Activated T-helper 17 cell treated with anti-CD3 and anti-CD28 coated beads, Interleukin-2, amount 50 U/mL, for 72 hours (primary cell): ENCODE measurements at places on chromosomes 5 and 9. TPM values are rescaled to one million over a fixed set of nuclear protein-coding genes. Genes with fewer than 3 reads are reported as not detected.

PCDHB5 gene
- not detected for total RNA-seq

TRIO gene
- 13.6 TPM for total RNA-seq

CDH9 gene
- not detected for total RNA-seq

SLC6A19 gene
- not detected for total RNA-seq

OSTF1 gene
- 131 TPM for total RNA-seq

ELOVL7 gene
- total RNA-seq, result 0.24 TPM

PCDHA7 gene
- not detected for total RNA-seq

CCDC171 gene
- total RNA-seq, result 5.5 TPM

HRH2 gene
- total RNA-seq, result 4.0 TPM

GNAQ gene
- 18.5 TPM for total RNA-seq

PDCD1LG2 gene
- total RNA-seq, result 1.2 TPM

SLC6A3 gene
- not detected for total RNA-seq

CD180 gene
- total RNA-seq, result 0.80 TPM

EDIL3 gene
- total RNA-seq, result not detected

SEMA4D gene
- total RNA-seq, result 167 TPM

HSD17B4 gene
- total RNA-seq, result 61.8 TPM

FOXD1 gene
- not detected for total RNA-seq

MSMP gene
- total RNA-seq, result not detected

RXFP3 gene
- total RNA-seq, result not detected

FOXI1 gene
- not detected for total RNA-seq

CCNI2 gene
- 1.2 TPM for total RNA-seq

ROPN1L gene
- total RNA-seq, result 0.66 TPM

NR5A1 gene
- total RNA-seq, result not detected

ISL1 gene
- total RNA-seq, result not detected

SEMA6A gene
- total RNA-seq, result 0.50 TPM

NEUROG1 gene
- total RNA-seq, result not detected

SH3PXD2B gene
- 0.09 TPM for total RNA-seq

TNC gene
- not detected for total RNA-seq

PCDHB8 gene
- total RNA-seq, result not detected

CERCAM gene
- total RNA-seq, result 0.56 TPM

DHFR gene
- total RNA-seq, result 71.9 TPM

SKP1 gene
- total RNA-seq, result 209 TPM

TSTD2 gene
- 11.6 TPM for total RNA-seq

ZNF782 gene
- total RNA-seq, result 5.6 TPM

ADGRD2 gene
- not detected for total RNA-seq

CTXN3 gene
- not detected for total RNA-seq

CAMK2A gene
- not detected for total RNA-seq

SYK gene
- total RNA-seq, result 0.16 TPM

ADCY2 gene
- not detected for total RNA-seq

LCP2 gene
- total RNA-seq, result 204 TPM

SAXO1 gene
- 0.37 TPM for total RNA-seq
